ENCODE measurements at places on chromosomes 13 and 19.

- DNase-seq = no peak
Observed at GRCh38 chr13:29185926-29186325, 365.8 kb downstream of the MTUS2 start.

- no peak for DNase-seq
Observed at GRCh38 chr19:9857920-9858746, 23.0 kb downstream of the PIN1 start.

- peak; percentile 66 for DNase-seq
Observed at GRCh38 chr19:52492994-52493470, 34.4 kb upstream of the ZNF808 start.

- no peak for DNase-seq
Observed at GRCh38 chr13:41780715-41781706, 179.9 kb downstream of the VWA8 start.

GRCh38 chr13:109024611-109025010 lies 395.2 kb downstream of the MYO16 start:
- no peak for DNase-seq

- no peak for DNase-seq
Observed at GRCh38 chr19:13401388-13401787, 104.9 kb downstream of the CACNA1A start.

- no peak for DNase-seq
Observed at GRCh38 chr13:95689582-95689926, 12.6 kb downstream of the DNAJC3 start.

DNA sequence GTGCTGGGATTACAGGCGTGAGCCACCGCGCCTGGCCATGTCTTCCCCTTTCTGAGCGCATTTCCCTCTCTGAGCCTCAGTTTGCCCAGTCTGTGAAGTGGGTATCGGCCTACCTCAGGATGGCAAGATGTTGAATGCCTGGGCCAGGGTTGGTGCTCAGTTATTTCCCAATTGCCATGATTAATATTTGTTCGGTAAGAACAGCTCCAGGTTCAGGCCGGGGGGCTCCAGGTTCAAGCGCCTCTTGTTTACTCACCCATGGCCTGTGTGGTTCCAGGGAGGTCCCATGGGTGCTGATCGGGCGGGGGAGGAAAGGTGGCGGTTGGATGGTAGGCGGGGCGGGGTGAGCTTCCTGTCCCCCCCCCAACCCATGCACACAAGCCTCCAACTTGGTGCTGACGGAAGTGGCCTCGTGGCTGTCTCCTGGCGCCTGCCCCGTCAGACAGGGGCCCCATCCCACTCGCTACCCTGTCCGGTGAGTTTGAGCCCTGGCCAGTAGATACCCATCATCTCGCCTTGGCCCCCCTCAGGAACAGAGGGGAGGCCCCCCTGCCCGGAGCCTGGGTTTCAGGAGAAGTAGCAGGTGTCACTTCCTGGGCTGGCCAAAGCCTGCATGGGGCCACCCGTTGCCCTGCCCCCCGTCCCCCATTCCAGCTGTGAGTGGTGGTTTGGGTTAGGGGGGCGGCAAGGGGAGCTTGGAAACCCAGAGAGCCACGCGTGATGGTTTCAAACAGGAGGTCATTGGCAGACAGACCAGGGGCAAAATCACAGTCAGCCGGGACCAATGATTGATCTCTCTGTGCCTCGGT lies at the start of gene FCHO1:
FCHO1 (plus strand) TSS at position 375 of the 809 bp plus-strand sequence. CDS start 3,688 bp downstream, outside the sequence.
- DNase-seq = no peak

DNA sequence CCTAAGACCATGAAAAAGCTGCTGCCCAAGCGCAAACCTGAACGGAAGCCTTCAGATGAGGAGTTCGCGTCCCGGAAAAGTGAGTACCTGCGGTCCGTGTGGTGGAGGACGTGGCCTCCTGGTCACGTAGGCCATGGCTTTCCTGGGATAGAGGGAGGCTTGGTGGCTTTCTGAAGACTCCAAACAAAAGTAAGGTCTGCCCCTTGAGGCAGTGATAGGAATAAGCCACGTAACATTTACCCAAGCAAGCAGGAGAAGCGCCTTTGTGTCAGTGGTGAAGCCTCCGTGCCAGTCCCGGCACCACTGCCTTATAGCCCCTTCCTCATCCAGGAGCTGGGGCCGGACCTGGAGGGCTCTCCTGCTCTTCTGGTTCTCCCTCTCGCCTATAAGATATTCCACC lies 34.3 kb upstream of the TEX29 start:
- DNase-seq = no peak
